ENCODE measurements at places on chromosomes 4 and X.

DNA sequence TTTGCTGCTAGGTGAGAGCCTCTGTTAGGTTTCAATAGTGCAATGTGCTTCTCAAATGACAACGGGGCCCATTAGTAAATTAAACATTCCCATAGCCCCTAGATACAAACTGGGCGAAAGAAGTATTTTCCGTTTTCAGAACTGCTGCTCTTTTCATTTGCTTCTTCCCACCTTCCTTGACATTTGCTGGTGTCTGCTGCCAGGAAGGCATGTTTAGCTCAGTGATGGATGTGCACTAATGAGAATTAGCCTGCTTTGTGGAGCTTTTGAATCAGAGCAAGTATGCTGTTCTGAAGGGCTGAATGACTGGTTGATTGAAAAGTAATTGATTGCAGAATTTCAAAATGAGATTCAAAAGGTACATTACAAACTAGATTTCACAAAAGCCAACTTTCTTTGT is 57.0 kb downstream of the SHROOM3 start:
- DNase-seq: no peak

DNA sequence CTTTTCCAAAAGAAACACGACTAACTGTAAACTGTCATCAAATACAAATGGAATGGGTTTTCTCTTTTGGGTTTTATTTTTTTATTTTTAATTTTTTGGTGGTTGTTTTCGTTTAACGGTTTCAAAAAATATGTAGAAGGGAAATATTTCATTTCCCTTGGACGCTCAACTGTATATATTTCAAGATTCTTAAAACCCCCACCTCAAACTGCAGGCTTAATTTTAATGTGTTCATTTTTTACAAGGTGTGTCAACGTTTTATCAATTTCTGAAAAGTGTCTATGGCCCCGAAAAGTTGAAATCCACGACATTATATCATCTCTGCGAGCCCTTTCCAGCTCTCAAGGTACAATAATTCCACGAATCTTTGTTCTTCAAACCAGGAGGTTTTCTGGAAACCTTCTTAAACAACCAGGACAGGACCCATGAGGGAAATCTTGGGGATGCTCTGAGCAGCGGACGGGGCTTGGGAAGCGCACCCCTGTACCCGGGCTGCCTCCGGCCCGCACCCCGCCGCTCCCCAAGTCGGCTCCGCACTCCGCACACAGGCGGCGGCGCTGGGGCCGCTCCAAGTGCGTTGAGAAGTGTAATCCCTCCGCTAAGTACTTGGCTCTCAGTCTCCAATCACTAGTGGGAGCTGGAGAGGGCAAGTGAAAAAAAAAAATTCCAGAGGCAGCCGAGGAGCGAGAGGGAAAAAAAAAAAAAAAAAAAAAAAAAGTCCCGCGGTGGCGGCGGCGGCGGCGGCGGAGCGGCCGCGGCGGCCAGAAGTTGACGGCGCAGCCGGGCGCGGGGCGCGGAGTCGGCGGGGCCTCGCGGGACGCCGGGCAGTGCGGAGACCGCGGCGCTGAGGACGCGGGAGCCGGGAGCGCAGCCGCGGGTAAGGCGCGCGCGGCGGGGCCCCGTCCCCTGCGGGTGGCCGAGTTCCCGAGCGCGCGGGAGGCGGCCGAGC is at the start of gene BMPR1B:
Gene BMPR1B (plus strand): TSS at position 764 of the 949 bp plus-strand sequence. CDS start 346,470 bp downstream, outside the sequence.
- DNase-seq: no peak

DNA sequence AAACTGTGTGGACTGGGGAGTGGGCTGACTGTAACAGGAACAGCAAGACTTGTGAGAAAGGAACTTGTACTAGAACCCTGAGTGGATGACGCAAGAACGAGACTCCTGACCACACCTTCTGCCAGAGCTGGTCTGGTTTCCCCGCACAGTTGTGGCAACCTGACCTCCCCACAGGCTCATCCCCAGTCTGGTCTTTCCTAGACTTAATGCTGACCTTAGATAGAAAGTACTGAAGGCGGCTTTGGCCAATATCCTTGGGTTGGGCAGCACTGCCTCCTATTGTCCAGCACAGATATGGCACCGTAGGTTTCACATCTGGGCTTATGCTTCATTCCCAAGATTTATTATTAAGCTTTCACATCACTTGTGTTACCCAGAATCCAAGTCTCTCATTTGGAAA is 137.8 kb upstream of the FRG1 start:
- no peak for DNase-seq

DNA sequence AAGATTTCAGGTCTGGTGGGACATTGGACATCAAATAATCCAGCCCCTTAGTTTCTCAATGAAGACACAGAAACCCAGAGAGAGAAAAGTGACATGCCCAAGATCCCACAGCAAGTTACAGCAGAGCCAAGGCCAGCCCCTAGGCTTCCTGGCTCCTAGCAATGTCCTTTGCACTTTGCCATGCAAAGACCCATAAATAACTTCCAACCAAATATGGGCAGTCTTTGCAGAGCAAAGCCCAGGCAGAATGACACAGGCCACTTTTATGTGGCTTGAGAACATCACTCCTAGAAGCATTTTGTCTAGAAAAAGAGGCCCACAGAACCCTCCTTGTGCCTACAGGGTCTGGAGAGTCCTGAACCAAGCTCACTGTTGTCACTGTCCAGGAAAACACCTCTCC is 78.1 kb upstream of the ATP6AP2 start:
- no peak for DNase-seq

DNA sequence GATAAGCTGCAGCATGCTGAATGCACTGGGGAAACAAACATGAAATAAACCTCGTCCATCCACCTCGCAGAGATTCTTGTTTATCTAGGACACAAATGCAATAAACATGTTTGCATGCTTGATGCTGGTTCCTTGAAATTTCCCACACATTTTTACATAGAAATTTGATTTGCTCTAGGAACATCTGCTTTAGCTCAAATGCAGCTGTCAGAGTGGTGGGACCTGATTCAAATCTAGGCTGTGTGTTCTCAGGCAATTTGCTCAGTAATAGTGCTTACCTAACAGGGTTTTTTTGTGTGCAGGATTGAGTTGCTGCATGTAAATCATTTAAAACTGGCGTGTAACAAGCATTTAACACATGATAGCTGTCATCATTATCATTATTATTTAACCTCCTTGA is 293.1 kb downstream of the QDPR start:
- DNase-seq: no peak

- DNase-seq: no peak
Observed at GRCh38 chr4:150743564-150744342, 161.8 kb downstream of the MAB21L2 start.

DNA sequence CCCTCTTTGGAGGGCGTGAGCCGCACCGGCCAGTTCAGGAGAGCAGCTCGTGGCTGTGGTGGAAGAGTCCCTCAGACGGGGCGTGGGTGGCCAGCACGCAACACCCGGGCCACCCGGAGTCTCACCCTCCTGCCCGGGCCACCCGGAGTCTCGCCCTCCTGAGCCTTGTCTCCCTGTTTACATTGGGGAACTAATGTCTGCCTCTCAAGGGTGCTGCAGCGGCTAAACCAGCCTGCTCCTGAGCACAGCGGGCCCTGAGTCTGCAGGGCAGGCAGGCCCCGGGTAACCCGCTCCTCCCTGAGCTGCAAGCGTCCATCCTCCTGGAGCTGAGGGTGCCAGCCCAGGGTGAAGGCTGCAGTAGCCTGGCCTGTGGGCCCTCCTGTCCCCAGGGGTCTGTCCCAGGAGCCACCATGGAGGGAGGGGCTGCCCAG is 3.0 kb downstream of the PDE6B start:
- DNase-seq: peak; percentile 15
